ENCODE measurements at places on chromosomes 5 and 9. TPM values are rescaled to one million over a fixed set of nuclear protein-coding genes. Genes with fewer than 3 reads are reported as not detected.
A peak's percentile ranks its signal among the peaks of the same experiment; 100 is the strongest.

The CARTPT gene
- total RNA-seq: not detected

The RCL1 gene
- 9.5 TPM for total RNA-seq

The PCDHA12 gene
- total RNA-seq: not detected

DNA sequence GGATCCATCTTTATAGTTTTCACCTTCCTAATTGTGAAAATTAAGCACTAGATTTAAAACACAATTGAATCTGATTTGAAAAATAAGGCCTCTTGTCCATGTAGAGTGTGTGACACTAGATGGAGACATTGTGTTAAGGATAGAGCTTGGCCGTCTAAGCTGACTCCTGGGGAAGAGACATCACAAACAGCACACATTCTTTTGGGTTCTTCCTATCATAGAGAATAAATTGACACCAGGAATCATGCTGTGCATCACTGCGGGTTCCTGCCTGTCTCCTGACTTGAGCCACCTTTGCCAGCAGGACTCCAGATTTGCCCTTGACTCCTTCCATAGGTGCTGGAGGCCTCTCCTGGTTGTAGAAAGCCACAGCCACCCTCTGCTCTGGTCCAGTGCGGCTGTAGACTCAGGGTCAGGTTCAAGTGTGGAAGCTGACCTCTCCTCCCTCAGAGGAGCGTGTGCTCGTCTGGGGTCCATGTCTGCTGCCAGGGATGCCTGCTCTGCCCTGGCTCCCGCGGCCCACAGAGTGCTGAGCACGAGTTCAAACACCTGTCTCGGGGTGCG is 11.2 kb downstream of the ROPN1L start:
- no peak overlapping the region for H3K4me3 ChIP-seq
- peak overlapping the region; percentile 72 for H3K27ac ChIP-seq
- no peaks in the 10 kb centered on the region for H3K27me3 ChIP-seq
- no peaks in the 10 kb centered on the region for H3K36me3 ChIP-seq
- DNase-seq: peak; percentile 77
- peaks cover 43% of the 10 kb centered on the region for H3K4me1 ChIP-seq

GRCh38 chr5:137365126-137365865 is 133.8 kb downstream of the SPOCK1 start:
- H3K4me3 ChIP-seq: no peak overlapping the region
- no peaks in the 10 kb centered on the region for H3K36me3 ChIP-seq
- H3K27ac ChIP-seq: no peak overlapping the region
- DNase-seq: no peak

DNA sequence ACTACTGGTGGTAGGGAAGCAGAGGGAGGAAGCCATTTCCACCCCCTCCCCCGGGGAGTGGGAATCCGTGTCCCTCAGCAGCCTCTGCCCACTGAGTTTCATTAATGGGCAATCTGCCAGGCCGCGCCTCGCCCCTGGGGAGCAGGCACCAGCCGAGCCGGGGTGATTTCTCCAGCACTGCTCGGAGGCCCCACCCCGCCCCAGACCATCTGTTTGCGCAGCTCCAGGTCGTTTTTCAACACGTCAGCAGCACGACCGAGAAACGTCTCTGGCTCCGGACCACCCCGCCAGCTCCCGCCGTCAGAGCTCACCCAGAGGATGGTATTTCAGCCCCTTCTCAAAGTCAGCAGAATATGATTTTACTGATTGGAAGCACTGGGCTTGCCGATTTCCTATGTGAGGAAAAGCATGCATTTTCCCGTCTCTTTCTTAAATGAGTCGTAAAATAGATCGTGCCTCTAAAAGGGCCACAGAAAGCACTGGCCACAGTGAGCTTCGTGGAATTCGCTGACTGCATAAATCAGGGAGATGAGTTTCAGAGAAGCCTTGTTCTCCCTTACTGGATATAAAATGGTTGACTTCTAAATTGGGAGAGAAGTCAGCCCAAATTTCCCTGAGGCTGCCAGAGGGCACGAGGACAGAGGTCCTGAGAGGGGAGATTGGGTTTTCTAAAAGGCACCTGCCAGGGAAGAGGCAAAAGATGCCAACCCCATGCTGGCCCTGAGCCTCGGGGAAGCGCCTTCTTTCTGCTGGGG is 47.0 kb downstream of the OLFM1 start:
- H3K4me1 ChIP-seq: no peaks in the 10 kb centered on the region
- H3K27me3 ChIP-seq: peaks cover 88% of the 10 kb centered on the region
- H3K36me3 ChIP-seq: no peaks in the 10 kb centered on the region
- no peak overlapping the region for H3K4me3 ChIP-seq
- no peak overlapping the region for H3K27ac ChIP-seq

DNA sequence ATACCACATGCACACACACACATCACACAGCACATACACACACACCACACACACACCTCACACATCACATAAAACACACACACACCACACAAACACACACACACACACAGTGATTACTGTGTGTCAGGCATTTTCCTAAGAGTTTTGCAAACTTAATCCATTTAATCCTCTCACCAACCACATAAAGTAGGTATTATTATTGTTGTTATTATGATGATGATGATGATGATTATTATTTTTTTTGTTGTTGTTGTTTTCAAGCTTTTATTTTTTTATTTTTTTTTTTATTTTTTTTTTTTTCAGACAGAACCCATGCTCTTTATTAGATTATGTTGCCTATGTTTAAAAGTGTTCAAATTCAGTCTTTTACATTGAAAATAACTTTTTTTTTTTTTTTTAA is 31.5 kb downstream of the JADE2 start:
- H3K27me3 ChIP-seq: no peaks in the 10 kb centered on the region
- DNase-seq: no peak
- H3K27ac ChIP-seq: no peak overlapping the region
- no peak overlapping the region for H3K4me3 ChIP-seq
- H3K4me1 ChIP-seq: 0 out of 2 replicates have a peak, but pooled peaks cover 5% of the 10 kb centered on the region

DNA sequence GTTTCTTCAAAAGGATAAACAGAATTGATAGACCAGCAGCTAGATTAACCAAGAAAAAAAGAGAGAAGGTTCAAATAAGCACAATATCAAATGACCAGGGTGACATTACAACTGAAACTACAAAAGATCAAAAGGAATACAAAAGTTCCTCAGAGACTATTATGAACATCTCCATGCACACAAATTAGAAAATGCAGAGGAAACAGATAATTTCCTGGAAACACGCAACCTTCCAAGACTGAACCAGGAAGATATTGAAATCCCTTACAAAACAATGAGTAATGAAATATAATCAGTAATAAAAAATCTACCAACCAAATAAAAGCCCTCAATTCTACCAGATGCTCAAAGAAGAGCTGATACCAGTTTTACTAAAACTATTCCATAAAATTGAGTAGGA is 252.1 kb downstream of the MCTP1 start:
- no peak overlapping the region for H3K4me3 ChIP-seq
- H3K27me3 ChIP-seq: no peaks in the 10 kb centered on the region
- H3K36me3 ChIP-seq: no peaks in the 10 kb centered on the region
- DNase-seq: no peak

- H3K4me1 ChIP-seq: no peaks in the 10 kb centered on the region
- peaks cover 96% of the 10 kb centered on the region for H3K27me3 ChIP-seq
- no peaks in the 10 kb centered on the region for H3K36me3 ChIP-seq
Observed at GRCh38 chr5:1946122-1946677, 63.5 kb upstream of the IRX4 start.

- no peak overlapping the region for H3K4me3 ChIP-seq
- no peaks in the 10 kb centered on the region for H3K4me1 ChIP-seq
- no peak for DNase-seq
- no peaks in the 10 kb centered on the region for H3K27me3 ChIP-seq
- H3K27ac ChIP-seq: no peak overlapping the region
- no peaks in the 10 kb centered on the region for H3K36me3 ChIP-seq
Observed at GRCh38 chr9:8725635-8726034, 926.1 kb upstream of the DMAC1 start.

GRCh38 chr5:175809531-175810121 is 61.8 kb upstream of the CPLX2 start:
- no peaks in the 10 kb centered on the region for H3K27me3 ChIP-seq
- H3K4me1 ChIP-seq: peaks cover 46% of the 10 kb centered on the region
- no peaks in the 10 kb centered on the region for H3K36me3 ChIP-seq
- no peak overlapping the region for H3K4me3 ChIP-seq
- peak; percentile 96 for DNase-seq

DNA sequence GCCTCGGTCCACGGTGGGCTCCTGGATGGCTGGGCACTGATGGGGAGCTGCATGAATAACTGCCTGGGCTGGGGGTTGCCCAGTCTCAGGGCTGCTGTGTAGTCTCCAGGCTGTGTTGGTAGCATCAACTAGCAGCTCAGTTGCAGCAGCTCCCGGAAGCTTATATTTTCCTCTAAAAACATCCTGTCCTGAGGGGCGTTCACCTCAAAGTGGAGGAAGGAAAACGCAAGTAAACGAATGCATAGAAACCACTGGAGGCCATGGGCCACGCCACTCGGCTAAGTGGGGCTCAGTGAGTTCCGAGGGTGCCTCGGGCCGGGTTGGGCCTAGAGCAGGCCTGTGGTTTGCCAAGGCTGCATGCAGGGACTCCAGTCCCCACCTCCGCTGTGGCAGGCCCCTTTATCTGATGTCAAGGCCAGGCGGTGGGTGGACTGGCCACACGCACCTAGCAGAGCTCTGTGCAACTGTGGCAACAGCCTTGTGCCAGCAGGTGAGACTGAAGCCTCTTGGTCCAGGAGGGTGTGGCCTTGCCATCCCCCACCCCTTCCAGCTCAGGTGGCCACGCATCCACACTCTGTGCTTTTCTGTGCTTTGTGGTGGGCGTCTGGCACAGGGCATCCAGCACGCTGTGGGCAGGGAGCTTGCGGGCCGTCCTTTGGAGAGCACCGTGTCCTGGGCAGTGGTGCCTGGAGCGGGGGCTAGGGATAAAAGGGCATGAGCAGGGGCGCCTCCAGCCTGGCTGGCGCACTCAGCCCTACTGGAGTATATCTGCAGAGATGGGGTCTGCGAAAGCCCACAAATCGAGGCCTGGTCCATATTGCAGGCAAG is 15.1 kb downstream of the TCF7 start:
- H3K4me1 ChIP-seq: peaks cover 17% of the 10 kb centered on the region
- DNase-seq: no peak
- no peaks in the 10 kb centered on the region for H3K27me3 ChIP-seq
- no peaks in the 10 kb centered on the region for H3K36me3 ChIP-seq
- H3K27ac ChIP-seq: no peak overlapping the region

- DNase-seq: no peak
- H3K4me1 ChIP-seq: no peaks in the 10 kb centered on the region
- H3K36me3 ChIP-seq: no peaks in the 10 kb centered on the region
- no peak overlapping the region for H3K27ac ChIP-seq
- H3K4me3 ChIP-seq: no peak overlapping the region
Observed at GRCh38 chr5:133806847-133807246, 161.6 kb downstream of the C5orf15 start.

DNA sequence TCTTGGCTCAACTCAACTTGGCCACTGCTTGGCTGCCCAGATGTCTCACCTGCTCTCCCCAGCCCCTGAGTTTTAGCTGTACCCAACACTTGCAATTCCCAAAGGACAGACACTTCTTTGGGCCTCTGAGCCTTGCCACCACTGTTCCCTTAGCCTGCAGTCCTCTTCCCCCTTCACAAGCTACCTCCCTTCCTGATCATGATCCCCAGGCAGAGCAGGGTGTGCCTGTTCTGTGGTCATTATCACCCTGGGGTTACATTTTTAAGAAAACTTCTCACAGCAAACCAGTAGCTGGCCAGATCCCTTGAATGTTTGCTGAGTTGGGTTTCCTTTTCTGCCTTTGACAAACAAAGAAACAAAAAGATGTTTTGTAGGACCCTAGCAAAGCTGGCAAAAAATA is 87.5 kb upstream of the PRRC1 start:
- H3K27ac ChIP-seq: no peak overlapping the region
- H3K36me3 ChIP-seq: no peaks in the 10 kb centered on the region
- no peaks in the 10 kb centered on the region for H3K27me3 ChIP-seq
- no peak for DNase-seq
- H3K4me1 ChIP-seq: peaks cover 19% of the 10 kb centered on the region

DNA sequence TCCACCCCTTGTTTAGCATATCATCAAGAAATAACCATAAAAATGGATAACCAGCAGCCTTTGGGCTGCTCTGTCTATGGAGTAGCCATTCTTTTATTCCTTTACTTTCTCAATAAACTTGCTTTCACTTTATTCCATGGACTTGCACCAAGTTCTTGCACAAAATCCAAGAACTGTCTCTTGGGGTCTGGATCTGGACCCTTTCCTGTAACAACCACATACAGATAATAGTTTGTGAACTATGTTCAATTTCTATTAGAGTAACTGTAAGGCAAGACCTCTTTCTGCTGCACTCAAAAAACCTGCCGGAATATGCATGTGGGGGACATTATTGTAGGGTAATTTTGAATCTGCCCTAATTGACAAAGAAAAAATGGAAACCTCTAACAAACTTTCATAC is 66.9 kb upstream of the TMEM215 start:
- no peaks in the 10 kb centered on the region for H3K27me3 ChIP-seq
- no peaks in the 10 kb centered on the region for H3K4me1 ChIP-seq
- no peaks in the 10 kb centered on the region for H3K36me3 ChIP-seq
- DNase-seq: no peak
- no peak overlapping the region for H3K4me3 ChIP-seq

- H3K27me3 ChIP-seq: no peaks in the 10 kb centered on the region
- H3K4me3 ChIP-seq: peak overlapping the region; percentile 75
- peaks cover 74% of the 10 kb centered on the region for H3K4me1 ChIP-seq
- DNase-seq: no peak
Observed at GRCh38 chr5:151081431-151082281, 822 bp upstream of the TNIP1 start.

DNA sequence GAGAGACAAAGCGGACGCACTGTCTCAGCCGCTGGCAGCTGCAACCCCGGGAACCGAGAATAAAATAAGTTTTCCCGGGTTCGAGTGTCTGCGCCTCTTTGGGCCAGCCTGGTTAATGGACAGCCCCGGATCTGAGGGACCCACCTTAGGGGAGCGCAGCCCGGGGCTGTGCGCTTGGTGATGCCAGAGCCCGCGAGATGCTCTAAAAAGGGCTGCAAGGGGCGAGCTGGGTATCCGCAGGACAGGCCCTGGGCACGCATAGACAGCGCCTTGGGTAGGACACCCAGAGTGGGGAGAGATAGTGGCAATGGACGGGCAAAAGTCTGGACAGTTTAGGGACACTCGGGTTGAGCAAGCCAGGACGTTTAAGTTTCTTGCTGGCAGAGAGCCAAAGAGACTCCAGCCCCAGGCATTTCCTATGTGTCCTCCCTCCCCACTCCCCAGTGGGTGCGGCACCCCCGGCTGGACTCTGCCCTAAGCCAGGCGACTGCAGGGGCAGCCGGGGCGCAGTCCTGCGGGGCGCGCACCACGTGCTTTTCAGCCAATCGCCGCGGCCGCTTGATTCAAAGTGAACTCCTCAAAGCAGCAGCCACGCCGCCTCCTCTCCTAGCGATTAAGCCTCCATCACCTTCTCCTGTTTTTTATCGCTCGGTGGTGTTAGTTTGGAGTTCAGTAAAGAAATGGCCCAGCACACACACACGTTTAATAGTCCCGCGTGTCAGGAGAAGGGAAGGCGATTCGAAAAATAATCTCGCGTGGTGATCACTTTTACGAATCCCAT is 616 bp upstream of the ENC1 start:
- H3K4me1 ChIP-seq: peaks cover 48% of the 10 kb centered on the region
- peak overlapping the region; percentile 84 for H3K4me3 ChIP-seq
- H3K27ac ChIP-seq: peak overlapping the region; percentile 98
- DNase-seq: peak; percentile 90
